ENCODE measurements at places on chromosomes 1 and 21.

DNA sequence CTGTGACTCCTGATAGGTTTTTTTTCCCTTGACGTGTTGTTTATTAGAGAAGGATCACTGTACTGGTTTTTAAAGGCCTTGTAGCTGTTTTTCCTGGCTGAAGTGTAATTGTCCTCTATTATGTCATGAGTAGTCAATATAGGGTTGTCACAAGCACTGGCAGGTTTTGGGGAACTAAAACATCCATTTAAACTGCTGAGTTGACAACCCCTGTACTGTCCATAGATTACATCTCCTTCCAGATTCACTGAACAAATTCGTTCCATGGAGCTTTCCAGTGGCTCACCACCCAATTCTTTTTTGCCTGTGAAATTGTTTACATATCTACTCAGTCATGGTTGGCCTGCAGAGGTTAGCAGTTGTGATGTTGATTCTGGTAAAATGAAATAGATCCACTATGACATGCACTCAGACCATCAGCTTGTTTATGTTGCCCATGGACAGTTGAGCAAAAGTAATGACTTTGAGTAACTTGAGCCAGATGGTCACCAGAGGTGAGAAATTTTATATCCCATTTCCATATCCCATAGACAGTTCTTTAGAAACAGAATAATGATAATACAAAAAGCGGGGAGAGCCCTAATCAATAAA, 59.9 kb upstream of the QSOX1 start:
- no peak for DNase-seq

- no peak for DNase-seq
Measured at GRCh38 chr1:52102336-52103013, 39.4 kb upstream of the ZFYVE9 start.

DNA sequence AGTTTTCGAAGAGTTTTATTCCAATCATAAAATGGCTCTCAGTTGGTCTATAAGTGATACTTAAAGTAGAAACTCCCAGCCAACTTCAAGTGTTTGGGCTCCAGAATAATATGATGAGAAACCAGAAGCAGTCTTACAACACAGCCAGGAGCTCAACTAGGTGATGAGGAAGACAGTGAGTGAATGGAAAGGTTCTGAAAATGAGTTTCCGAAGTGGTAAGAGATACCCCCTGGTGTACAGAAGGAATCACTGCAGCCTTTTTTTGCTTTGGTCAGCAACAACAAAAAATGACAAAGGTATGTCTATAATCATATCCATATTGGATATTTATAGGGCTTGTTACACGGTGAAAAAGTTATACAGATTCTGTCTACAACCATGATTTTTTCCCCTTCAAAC, 16.5 kb downstream of the KRTAP19-1 start:
- no peak for DNase-seq

- no peak for DNase-seq
Measured at GRCh38 chr1:27527223-27527889, 37.4 kb upstream of the WASF2 start.

DNA sequence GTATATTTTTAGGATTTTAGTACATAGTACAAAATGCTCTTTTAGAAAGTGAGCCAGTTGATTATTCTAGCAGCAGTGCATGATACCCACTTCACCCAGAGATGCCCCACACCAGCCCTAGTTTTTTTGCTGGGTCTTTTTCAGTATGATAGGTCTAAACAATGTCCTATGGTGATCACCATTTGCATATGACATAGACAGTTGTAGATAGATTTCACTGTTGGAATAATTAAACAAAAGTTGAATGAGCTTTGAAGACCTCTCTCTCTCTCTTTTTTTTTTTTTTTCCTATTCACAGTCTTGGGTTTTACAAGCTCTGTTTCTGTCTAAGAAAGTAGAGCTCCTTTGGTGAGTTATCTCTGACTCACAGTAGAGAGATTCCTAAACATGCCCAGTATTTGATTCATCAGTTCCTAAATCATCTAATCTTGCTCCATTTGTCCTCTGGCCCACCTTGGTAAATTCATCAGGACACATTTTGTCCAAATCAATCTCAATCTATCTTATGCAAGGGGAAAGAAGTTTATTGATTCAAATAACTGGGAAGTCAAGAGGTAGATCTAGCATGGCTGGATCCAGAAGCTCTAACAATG, 44.7 kb upstream of the VAV3 start:
- no peak for DNase-seq

GRCh38 chr21:22438428-22439086, 1440.3 kb downstream of the NCAM2 start:
- no peak for DNase-seq

GRCh38 chr1:37704966-37705365, 12.7 kb downstream of the CDCA8 start:
- no peak for DNase-seq

- DNase-seq: no peak
Measured at GRCh38 chr21:32132409-32132808, 146.4 kb downstream of the MIS18A start.

GRCh38 chr1:88557014-88557413, 127.1 kb upstream of the PKN2 start:
- no peak for DNase-seq

GRCh38 chr1:15684042-15684461, at the start of gene PLEKHM2:
Gene PLEKHM2, plus strand, starts transcription at chr1:15684320. Its CDS starts 239 bp downstream, at chr1:15684559.
- DNase-seq: peak; percentile 19

DNA sequence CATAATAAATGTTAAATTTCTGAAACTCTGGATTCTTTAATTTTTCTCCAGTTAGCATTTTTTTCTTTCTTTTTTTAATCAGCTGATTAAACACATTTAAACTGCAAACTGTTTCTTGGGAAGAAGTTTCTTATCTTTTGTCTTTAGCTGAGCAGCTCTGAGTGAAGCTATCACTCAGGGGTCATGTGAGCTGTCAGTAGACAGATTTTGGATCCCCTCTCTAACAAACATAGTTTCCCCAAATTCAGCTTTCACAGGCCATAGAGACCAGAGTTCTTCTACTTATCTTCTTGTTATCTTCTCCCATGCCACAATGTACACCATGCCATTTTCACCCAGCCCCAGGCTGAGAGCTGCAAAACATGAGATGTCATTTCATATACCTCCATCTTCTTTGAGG, 148.9 kb downstream of the CDC42BPA start:
- DNase-seq: no peak

DNA sequence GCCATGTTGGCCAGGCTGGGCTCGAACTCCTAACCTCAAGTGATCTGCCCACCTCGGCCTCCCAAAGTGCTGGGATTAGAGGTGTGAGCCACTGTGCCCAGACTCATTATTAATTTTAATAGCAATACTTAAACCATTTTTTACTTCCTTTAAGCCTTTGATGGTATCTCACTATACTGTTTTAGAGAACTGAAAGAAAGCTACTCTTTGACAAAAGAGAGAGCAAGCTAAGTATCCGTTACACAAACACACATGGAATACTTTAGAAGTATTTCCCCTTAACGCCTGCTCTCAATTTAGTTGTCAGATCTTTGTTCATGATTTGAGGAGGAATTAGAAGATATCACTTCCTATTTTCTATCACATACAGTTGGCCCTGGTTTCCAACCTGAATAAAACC, 189.4 kb downstream of the COP1 start:
- no peak for DNase-seq

- no peak for DNase-seq
Measured at GRCh38 chr1:57959531-57960241, 535.8 kb upstream of the DAB1 start.

- no peak for DNase-seq
Measured at GRCh38 chr21:32554832-32555638, 30.3 kb downstream of the TCP10L start.

DNA sequence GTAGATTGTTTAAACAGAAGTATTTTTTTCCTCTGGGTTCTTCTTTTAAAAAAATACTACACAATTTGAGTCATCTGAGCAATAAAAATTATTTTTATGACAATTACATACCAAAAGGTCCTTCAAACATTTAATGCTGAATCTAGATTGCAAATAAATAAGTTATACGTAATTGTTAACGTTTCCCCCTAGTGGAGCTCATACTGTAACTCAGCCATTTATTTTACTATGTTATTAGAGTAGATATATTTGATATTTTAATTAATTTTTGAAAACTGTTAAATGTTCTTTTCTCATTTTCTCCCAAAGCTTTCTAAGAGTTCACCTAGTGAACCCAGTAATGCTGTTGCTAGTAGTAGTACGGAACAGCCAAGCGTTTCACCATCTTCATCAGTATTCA, 33.5 kb downstream of the ZMYM1 start:
- no peak for DNase-seq

GRCh38 chr21:36807422-36807928, 108.6 kb downstream of the SIM2 start:
- no peak for DNase-seq

GRCh38 chr1:50271968-50272578, 151.2 kb downstream of the DMRTA2 start:
- DNase-seq: peak; percentile 4

DNA sequence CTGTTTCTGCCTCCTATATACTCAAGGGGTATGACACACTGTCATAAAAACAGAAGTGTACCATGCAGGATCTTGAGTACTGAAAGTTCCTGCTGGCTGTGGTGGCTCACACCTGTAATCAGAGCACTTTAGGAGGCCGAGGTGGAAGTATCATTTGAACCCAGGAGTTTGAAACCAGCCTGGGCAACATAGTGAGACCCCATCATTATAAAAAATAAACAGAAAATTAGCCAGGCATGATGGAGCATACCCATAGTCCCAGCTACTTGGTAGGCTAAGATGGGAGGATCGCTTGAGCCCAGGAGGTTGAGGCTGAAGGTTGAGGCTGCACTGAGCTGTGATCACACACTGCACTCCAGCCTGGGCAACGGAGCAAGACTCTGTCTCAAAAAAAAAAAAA, 20.1 kb downstream of the ERI3 start:
- DNase-seq: no peak

DNA sequence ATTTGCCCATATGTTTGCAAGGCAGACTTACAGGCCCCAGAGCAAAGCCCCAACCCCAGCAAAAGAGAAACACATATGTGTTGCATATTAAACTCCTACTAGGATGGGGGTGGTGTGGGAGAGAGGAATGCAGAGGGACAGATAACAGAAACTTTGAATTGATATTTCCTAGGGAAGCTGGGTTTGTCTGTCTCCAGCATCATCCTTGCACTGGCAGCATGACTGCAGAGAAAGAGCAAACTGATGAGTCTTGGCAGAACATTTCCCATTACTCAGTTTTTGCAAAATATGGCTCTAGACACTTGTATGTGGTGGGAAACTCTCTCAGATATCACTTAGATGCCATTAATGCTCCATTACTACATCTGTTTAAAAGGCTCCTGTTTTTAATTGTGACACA, 43.8 kb upstream of the MARK1 start:
- DNase-seq: no peak

DNA sequence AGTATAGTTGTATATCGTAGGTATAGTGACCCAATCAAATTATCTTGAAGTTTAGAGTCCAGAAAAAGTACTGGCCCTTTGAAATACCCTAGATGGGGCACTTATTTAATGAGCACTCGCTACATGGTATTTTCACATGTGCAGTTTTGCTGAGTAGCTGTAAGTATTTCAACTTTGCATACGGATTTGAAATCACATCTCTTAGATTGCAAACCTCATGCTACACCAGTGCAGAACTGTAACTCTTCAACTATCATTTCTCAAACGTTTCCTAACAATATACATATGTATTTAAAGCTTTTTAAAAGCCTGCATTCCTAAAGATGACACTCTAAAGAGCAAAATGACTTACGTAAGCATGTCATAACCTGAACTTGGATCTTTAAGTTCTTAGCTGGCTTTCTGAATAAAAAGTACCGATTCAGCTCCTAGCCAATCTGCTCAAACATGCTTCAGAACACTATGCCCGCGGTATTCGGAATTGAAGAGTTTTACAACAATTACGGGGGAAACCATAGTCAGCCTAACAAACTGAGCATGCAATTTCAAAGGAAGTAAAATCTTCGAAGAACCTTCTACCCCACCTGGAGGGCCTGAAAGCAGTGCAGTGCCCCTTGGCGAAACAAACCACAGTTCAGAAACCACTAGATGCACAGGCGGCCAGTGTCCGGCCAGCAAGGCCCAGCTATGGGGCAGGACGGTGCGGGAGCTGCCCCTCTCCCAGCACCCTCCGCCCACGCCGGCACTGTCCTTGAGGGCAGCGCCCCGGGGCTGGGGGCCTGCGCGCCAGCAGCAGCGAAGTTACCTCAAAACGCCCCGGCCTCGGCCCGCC, 863 bp downstream of the FH start:
- no peak for DNase-seq

GRCh38 chr1:6378096-6378746, 15.3 kb downstream of the ACOT7 start:
- DNase-seq: no peak

DNA sequence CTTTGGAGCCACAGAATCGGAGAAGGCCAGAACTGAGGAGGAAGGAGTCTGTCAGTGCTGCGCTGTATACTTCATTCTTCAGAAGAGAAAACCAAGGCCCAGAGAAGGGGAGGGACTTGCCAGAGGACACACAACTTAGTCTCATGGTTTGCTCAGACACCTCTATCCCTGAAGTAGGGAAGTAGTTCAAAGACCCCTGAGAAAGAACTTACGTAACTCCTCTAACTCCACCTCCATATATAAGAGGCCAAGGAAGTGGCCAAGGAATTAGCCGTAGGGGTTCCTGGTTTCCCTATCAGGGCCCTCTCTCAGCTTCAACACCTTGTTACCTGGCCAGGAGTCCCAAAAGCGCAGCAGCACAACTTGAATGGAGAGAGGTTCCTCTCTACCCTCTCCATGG, 580 bp upstream of the NECTIN4 start:
- no peak for DNase-seq

- no peak for DNase-seq
Measured at GRCh38 chr1:42943166-42943565, 15.5 kb downstream of the SLC2A1 start.

DNA sequence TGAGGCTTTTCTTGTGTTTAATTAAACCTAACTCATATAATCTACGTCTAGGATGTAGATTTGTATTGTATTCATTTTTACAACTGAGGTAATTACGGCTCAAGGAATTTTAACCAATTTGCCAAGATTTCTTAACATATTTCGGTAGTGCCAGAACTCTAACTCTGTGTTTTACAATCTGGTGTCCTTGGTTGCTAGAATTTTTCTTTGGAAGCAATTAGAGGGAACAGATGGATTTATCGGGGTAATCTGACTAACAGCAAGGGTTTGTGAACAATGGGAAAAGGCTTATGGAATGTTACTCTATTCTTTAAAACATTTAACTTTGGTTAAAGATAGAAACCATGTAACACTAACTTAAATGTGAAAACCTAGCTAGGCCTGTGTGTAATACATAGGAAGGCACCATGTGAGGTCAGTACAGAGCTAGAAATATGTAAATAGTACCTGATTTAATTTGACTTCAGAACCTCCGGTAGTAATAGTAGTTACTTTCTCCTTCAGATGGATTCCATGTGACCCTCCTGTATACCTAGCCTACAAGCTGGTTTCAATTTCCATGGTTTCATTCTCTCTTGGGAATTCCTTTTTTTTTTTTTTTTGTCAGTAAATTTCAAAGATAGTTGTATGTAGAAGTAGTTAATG, 1.2 kb downstream of the MTF2 start:
- DNase-seq: no peak

All from stimulated activated CD4-positive, alpha-beta T cell treated with anti-CD3 and anti-CD28 coated beads, Interleukin-1b, Interleukin-23, amount 100 ng/mL, for 24 hours (primary cell).